ENCODE measurements at places on chromosomes 2 and 18. TPM values are rescaled to one million over a fixed set of nuclear protein-coding genes. Genes with fewer than 3 reads are reported as not detected.

DNA sequence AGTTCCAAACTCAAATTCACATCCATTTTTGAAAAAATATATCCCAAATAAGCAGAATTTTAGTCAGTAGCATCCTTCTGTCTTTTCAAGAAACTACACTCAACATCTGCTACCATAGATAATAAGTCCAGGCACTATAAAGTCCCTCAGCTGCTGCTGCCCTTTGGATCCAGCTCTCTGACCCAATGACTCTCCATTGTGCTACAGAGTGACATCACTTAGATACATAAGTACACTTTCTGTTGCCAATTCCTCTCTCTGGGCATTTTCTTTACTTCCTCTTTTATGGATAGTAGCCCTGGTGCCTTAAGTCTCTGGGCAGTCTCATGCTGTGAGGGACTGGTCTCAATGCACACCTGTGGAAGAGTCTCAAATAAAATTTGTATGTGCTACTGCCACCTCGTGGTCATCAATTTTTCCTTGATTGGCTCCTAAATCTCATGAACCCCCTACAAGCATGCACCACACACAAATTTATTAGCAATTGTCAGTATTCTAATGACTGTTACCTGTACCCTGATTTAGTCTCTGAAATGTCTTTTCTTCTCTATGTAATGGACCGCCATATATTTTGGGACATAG is 219.2 kb downstream of the LRP1B start:
- H3K27me3 ChIP-seq = no peaks in the 10 kb centered on the region
- no peak overlapping the region for H3K4me3 ChIP-seq
- H3K4me1 ChIP-seq = no peaks in the 10 kb centered on the region
- H3K27ac ChIP-seq = no peak overlapping the region

DNA sequence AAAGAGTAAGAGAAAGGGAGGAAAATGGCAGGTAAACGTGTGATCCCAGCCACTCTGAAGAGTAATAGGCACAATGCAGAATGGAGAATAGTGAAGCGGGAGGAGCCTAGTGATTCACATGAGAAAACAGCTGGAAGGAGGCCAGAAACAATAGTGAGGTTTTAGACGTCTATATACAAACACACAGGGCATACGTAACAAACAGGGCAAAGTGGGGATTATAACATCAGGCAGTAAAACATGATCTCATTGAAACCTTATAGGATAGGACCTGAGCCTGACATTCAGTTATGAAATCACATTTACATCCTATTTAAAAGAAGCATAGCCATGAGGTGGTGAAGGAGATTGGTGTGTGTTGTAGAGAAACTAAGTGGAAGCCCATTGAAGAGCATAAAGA is 33.0 kb upstream of the GATA6 start:
- DNase-seq = no peak
- no peaks in the 10 kb centered on the region for H3K36me3 ChIP-seq
- H3K27me3 ChIP-seq = no peaks in the 10 kb centered on the region
- H3K27ac ChIP-seq = no peak overlapping the region
- H3K4me1 ChIP-seq = no peaks in the 10 kb centered on the region
- H3K4me3 ChIP-seq = no peak overlapping the region

DNA sequence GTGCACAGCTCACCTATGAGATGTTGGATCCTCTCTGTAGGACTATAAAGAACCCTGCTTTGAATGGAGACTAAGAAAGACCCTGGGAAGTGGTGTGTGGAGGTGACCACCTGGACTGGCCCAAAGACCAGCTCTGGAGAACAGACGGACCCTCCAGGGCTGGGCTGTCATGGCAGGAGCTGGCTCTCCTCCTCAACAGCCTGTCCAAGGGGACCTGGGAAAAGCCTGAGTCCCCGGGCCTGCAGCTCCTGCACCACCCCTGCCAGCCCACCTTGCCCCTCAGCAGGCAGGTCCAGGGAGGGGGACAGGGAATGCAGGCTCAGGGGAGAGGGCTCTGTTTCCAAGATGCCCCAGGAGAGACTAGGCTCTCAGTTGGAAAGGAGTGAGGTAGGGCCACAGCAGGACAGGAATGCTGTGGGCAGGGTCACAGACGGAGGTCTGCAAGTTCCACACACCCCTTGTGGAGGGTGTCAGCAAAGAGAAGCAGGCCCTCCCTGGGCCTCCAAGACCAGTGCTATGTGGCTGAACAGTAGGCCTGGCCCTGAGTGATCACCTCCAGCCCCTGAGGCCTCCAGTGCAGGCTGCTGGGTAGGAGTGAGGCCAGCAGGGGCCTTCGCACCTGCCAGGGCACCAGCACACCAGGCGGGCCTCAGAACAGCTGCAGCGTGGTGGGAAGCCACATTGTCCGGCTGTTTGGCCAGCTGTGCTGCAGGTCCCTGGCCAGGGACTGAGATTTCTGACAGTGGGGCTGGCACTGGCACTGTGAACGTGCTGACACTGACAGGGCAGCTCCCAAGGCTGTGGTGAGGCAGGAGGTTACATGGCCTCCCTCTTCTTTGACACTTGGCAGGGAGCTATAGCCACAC is 86.4 kb upstream of the OTOS start:
- H3K4me3 ChIP-seq = no peak overlapping the region
- H3K4me1 ChIP-seq = no peaks in the 10 kb centered on the region
- H3K27ac ChIP-seq = no peak overlapping the region
- H3K27me3 ChIP-seq = peaks cover 3% of the 10 kb centered on the region
- no peaks in the 10 kb centered on the region for H3K36me3 ChIP-seq

- H3K27ac ChIP-seq = no peak overlapping the region
- no peak for DNase-seq
- peaks cover 13% of the 10 kb centered on the region for H3K36me3 ChIP-seq
Measured at GRCh38 chr2:73963385-73964120, 21.2 kb upstream of the TET3 start.

GRCh38 chr18:48138660-48139430 is 208.4 kb upstream of the SMAD2 start:
- peaks cover 14% of the 10 kb centered on the region for H3K27me3 ChIP-seq
- no peak overlapping the region for H3K27ac ChIP-seq
- no peak for DNase-seq
- H3K36me3 ChIP-seq = no peaks in the 10 kb centered on the region

DNA sequence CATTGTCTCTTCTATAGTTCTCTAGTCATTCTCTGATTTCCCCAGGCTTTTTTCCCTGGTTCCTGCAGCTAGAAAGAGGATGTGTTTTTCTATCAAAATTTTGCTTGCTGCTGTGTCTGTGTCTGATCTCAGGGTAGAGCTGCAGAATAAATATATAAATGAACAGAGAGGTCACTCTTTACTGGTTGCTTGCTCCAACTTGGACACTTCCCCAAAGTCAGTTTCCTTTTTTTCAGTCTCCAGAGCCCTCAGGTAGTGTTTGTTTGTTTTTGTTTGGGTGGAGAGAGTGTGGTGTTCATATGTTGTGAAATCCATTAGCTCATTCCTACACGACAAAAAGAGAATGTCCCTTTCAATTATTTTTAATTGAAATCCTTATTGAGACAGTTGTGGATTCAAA is 85.8 kb downstream of the CERS6 start:
- peaks cover 6% of the 10 kb centered on the region for H3K4me1 ChIP-seq
- H3K27me3 ChIP-seq = no peaks in the 10 kb centered on the region
- H3K36me3 ChIP-seq = no peaks in the 10 kb centered on the region
- no peak overlapping the region for H3K4me3 ChIP-seq
- no peak overlapping the region for H3K27ac ChIP-seq

DNA sequence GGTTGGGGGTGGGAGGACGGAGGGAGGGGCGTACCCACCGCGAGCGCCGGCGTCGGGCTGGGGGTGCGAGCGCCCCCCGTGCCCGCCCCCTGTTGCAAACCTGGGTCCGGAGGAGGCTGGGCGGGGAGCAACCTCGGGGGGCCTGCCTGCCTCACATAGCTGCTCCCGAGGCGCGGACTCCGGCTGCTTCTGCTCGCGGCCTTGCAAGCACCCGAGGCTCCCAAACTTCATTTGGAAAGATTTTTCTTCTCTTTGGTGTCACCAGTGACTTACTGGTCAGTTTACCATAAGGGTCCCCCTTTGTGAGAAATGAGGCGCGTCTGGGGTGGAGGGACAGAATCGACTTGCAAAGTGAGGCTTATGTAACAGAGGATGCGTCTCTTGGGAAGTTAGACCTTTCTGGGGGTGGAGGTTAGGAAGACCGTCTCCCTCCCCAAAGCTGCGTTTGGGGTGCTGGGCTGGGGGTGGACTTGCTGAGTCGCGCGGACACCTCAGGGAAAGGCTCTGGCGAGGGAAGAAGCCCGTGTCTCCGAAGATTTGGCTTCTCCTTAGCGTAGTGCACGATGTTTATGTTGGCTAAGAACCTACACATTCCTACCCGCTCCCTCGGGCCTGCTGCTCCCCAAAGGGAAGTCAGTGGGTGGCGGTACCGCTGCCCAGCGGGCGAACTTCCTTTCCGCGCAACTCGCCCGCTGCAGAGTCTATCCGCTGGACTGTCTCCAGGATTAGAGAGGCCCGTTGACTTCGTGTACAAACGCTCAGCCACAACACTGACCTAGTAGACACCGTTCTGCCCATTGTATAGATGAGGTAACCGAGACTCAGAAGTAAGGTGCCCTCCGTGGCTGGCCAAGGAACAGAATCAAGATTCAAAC is 559 bp downstream of the TMEM37 start:
- H3K36me3 ChIP-seq = peaks cover 5% of the 10 kb centered on the region
- peak overlapping the region; percentile 77 for H3K4me3 ChIP-seq
- H3K27me3 ChIP-seq = no peaks in the 10 kb centered on the region
- peak; percentile 71 for DNase-seq
- peaks cover 81% of the 10 kb centered on the region for H3K4me1 ChIP-seq

DNA sequence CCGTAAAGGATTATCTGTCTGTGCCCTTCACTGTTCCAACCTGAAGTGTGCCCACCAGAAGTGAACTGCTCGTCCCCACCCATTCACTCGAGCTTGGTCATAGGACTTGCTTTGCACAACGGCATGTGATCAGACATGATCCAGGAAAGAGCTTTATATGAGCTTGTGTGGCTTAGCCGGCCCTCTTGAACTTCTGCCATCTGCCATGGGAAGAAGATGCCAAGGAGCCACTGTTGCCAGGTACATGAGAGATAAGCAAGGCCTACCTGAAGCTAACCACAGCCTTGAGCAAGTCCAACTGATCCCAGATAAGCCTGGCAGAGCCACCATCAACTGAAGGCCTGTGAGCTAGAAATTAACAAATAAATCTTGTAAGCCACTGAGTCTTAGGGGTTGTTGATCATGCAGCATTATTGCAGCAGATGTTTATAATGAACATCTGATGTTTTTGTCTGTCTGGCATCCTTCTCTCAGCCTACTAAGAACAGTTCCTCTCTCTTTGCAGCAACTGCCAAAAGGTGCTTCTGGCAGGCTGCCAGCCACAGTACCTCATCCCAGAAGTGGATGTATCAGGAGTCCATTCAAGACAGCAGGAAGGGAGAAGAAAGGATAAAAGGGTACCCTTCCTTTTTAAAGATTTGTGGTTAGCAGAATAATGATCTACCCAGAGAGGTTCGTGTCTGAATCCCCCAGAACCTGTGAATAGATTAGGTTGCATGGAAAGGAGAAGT is 16.8 kb downstream of the DBI start:
- no peak overlapping the region for H3K4me3 ChIP-seq
- no peaks in the 10 kb centered on the region for H3K36me3 ChIP-seq
- no peak for DNase-seq
- H3K4me1 ChIP-seq = peaks cover 19% of the 10 kb centered on the region
- H3K27ac ChIP-seq = no peak overlapping the region

GRCh38 chr2:238027591-238028415 is 33.0 kb upstream of the SCLY start:
- no peaks in the 10 kb centered on the region for H3K27me3 ChIP-seq
- no peak overlapping the region for H3K27ac ChIP-seq
- H3K4me3 ChIP-seq = no peak overlapping the region
- no peaks in the 10 kb centered on the region for H3K4me1 ChIP-seq
- H3K36me3 ChIP-seq = peaks cover 66% of the 10 kb centered on the region

DNA sequence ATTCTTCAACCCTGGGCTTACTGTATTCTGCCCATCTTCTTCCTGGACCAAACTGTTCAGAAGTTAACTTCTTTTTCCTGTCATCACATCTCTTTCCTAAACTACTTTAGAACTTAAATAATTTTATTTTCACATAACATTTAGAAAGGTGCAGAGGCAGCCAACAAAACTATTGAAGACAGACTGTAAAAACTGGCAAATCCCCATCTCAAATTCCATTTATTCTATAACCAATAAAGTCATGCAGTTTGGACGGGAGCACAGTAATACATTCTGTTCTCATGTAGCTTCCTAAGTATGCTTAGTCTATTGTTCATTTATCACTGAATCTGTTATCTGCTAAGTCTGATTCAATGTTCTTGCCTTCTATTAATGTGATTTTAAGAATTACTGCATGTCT is 99.1 kb downstream of the SMAD2 start:
- H3K4me3 ChIP-seq = no peak overlapping the region
- DNase-seq = no peak
- H3K27me3 ChIP-seq = no peaks in the 10 kb centered on the region
- H3K27ac ChIP-seq = no peak overlapping the region
- no peaks in the 10 kb centered on the region for H3K4me1 ChIP-seq

DNA sequence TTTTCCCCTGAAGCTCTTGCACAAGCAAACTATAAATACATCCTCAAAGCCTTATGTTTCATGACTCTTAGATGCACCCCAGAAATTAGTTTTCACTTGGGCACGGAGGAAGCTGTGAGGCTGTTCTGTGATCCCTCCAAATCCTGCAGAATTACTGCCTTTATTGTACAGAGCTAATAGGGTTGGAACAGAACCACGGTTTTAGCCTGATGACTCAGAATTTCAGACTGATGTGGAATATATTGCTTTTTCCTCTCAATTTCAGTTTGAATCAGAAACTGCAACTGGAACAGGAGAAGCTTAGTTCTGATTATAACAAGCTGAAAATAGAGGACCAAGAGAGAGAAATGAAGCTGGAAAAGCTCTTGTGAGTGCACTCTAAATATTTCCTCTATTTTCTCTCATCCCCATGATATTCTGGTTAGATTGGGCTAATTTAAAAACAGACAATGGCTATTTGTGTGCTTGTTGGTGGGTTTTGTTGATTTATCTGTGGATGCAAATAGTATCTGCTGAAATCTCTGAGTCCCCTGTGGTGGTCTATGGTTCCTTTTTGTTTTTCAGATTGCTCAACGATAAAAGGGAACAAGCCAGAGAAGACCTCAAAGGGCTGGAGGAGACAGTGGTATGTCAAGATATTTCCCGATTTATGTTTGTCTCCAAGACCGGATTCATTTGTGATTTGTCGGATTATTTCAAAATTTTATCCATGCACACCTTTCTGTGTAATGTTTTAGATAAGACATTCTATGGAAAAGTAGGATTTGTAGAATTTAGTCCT is 38.2 kb upstream of the LYPD6B start:
- no peaks in the 10 kb centered on the region for H3K36me3 ChIP-seq
- DNase-seq = no peak
- no peaks in the 10 kb centered on the region for H3K4me1 ChIP-seq
- H3K27me3 ChIP-seq = no peaks in the 10 kb centered on the region
- H3K27ac ChIP-seq = no peak overlapping the region

The CRACDL gene
- 17.8 TPM for total RNA-seq

The PPP1R1C gene
- 2.9 TPM for total RNA-seq
